Epithelial cell of proximal tubule (primary cell): ENCODE measurements at places on chromosomes 2 and 18.

- DNase-seq = no peak
Measured at GRCh38 chr2:32752205-32752604, 124.4 kb downstream of the TTC27 start.

DNA sequence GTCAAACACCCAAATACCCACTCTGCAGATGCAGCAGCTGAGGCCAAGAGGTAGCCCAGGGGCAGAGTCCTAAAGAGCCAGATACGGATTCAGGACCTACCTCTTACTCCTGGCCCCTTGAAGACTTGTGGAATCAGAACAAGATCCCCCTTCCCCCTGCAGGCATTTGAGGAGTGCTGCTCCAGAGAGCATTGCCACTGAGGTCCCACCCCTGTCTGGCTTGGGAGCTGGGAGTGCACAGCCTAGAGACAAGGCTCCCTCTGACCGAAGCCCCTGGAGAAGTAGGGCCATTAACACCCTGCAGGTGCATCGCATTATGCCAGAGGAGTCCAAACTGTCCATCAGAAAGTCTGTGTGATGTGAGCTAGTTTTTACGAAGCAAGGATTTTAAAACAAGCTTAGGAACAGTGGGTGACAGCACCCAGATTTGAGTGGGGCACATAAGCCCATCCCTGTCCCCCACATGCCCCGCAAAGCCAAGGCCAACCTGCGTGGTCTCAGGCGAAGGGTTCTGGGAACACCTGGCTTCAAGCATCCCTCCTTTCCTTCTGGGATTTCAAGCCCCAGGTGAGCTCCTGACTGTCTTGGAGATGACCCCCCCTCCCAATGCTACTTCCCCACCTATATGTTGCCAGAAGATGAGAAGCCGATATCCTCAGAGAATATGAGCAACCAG lies 48.4 kb downstream of the MTERF4 start:
- no peak for DNase-seq

GRCh38 chr2:193679847-193680246 lies 1485.1 kb upstream of the TMEFF2 start:
- DNase-seq = no peak

DNA sequence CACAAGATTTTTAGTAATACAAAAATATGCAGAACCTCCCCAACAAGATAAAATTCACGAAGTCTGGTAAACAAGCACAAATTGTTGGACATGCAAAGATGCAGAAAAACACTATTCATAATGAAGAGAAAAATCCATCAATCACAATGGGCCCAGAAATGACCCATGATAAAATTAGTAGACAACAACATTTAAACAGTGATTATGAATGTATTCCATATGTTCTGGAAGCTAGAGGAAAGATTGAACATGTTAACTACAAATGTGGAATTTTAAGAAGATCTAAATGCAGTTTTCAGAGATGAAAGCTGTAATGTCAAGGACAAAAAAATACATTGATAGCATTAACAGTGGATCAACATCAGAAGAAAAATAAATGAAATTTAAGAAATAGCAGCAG lies 243.3 kb upstream of the LINC00305 start:
- DNase-seq = no peak

DNA sequence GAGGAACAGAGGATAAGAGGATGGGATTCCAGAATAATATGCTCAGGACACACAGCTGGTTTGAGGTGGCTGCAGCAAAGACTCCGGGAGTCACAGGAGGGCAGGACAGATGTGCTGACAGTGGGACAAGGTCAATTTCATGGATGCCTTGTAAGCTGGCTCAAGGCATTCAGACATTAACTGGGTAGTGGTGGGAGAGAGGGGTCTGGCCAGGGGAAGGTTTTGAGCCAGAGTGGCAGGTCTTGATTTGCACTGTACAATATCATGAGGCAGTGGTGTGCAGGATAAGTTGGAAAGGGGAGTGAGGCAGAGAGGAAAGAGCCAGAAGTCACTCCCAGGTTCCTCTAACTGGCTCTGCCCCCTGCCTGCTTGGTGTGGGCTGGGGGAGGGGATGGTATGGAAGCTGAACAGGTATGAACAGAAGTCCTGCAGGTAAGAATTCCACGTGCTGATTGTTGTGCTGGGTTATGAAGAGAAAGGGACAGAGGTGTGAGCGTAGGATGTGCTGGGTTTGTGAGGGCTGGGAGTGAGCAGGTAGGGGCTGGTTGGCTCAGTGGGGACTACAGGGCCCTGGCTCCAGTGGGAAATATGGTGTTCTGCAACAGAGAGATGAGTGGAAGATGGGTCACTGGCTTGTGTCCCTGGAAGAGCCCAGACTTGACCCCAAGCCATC lies 141.7 kb upstream of the COPS8 start:
- no peak for DNase-seq
